ENCODE measurements at places on chromosomes 2 and 18.

GRCh38 chr18:54117853-54118773 is 106.4 kb downstream of the MBD2 start:
- no peak for DNase-seq

- DNase-seq: no peak
These were observed 163.1 kb downstream of the GFPT1 start for GRCh38 chr2:69223759-69224511.

DNA sequence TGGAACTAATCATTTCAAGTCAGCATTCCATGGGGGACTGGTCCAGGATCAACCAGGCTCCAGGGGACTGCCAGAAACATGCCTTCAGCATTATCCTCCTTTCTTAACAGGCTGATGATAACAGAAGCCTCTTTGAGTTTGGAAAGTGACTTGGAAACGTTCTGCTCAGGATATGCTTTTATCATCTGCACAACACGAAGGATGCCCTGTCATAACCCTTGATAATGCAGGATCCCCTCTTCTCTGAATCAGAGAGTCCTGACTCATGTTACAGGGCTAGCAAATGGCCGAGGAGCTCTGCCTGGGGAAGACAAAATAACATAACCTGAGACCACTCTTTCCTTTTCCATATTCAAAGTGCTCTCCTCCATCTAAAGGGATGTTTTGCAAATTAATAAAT is 6.7 kb downstream of the SCYGR3 start:
- DNase-seq: no peak

GRCh38 chr2:42904576-42904876 is 112.1 kb upstream of the HAAO start:
- no peak for DNase-seq

GRCh38 chr2:20110876-20111275 is 59.4 kb upstream of the LAPTM4A start:
- DNase-seq: no peak

DNA sequence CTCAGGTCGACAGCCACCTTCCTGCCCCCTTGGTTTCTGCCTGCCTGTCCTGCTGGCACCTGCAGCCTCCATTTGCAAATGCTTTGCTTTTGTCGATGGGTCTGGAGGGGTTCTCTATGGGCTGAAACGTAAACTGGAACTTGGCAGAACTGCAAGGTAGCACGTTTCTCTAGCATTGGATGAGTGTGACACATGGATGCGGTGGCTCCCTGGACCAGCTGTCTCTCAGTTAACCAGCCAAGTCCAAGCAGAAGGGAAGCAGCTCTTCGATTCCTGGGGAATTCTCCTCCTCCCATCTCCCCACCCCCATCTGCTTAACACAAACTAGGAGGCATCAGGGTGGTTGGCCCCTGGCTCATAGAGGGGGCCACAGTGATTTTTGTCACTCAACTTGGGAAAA is 57.3 kb downstream of the ITGB1BP1 start:
- no peak for DNase-seq

DNA sequence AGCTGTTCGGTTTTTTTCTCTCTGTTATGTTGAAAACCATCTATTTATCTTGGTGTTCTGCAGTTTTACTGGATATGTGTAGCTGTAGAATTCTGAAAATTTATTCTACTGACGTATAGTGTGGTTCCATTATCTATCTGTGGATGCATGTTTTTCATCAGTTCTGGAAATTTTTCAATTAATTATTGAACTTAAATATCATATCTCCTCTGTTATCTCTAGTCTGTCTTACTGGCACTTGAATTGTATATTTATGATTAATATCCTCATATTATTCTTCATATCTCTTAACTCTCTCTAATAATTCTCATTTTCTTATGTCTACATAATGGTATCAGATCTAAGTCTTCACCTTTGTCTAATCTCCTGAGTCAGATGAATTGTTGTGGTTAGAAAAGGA is 501.7 kb downstream of the STK39 start:
- no peak for DNase-seq

GRCh38 chr2:65377556-65378192 is 54.7 kb downstream of the SPRED2 start:
- DNase-seq: no peak

GRCh38 chr2:199589306-199589705 is 131.6 kb upstream of the SATB2 start:
- no peak for DNase-seq

GRCh38 chr2:215535125-215535668 is 99.3 kb upstream of the FN1 start:
- no peak for DNase-seq

DNA sequence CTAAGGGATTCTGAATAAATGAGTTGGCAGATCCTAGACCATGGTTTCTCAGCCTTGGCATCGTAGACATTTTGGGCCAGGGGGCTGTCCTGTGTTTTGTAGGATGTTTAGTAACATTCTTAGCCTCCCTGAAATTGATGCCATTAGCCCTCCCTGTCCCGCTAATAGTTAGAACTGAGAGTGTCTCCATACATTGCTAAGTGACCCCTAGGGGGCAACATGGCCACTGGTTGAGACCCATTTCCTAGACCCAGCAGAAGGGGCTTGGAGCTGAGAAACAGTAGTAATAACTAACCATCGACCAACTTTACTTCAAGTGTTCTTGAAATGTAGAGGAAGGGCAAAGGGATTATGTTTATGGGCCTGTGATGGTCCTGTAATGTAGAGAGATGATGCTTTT is 40.8 kb downstream of the KCMF1 start:
- DNase-seq: no peak

DNA sequence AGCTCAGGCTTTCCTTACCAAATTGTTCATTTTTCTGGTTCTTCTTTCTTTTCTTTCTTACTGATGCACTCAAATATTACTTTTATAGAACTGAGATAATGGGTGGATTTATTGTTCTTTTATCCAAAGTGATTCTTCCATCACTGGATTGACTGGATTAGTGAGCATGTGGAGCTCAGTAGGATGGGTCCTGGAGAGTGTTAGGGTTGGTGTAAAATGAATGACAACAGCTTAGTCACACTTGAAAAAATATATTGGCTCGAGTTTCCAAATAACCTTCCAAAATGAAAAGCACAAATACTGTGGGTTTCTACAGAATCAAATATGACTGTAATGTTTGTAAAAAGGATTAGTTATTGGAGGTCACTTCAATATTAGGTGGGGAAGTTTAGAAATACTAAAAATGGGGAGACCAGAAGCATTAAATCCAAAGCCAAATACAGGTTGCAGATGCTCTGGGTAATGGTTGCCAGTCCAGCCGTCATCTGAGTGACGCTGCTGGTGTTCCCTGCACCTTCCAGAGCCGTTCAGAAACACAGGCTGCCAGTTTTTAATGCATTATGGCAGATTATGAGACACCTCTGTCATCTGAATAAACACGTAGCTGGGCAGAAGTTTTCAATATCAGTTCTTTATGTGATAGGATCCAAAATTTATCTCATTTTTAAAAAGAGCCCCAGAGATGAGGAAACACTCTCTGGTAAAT is 294.8 kb upstream of the NRP2 start:
- no peak for DNase-seq

GRCh38 chr2:151189125-151189524 is 72.5 kb downstream of the RBM43 start:
- DNase-seq: no peak

- no peak for DNase-seq
These were observed 22.8 kb downstream of the WDFY1 start for GRCh38 chr2:223922308-223922707.

DNA sequence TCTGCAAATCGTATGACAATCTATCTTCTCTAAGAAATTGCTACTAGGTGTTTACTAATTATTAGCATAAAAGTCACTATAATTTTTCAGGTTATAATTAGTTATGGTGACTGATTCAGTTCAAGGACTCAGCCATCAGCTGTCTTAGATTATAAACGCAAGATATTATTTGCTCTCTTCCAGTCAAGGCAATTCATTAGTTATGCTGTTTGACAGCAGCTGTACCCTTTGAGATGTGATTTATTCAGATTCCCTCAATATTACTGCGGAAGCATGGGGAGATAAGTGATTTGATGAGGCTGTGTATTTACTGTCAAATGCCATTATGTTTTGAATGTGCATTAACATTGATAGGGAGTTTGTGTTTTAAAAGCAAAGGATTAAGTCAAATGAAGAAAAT is 558.9 kb upstream of the FSIP2 start:
- no peak for DNase-seq

DNA sequence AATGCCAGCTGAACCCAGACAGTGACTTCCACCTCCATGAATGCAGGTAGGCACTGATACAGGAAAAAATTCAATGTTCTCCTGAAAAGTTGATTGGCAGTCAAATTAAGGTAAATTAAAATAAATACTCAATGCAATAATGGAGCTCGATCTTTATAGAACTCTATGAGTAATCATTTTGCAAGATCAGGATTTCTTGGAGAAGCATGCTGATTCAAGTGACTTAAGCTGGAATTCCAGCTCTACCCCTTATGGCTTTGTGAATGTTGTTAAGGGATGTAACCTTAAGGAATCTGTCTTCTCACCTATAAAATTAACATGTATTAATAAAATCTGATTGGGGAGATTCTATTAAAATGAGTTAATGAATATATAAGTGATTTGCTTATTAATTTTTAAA is 145.1 kb downstream of the QPCT start:
- DNase-seq: no peak

DNA sequence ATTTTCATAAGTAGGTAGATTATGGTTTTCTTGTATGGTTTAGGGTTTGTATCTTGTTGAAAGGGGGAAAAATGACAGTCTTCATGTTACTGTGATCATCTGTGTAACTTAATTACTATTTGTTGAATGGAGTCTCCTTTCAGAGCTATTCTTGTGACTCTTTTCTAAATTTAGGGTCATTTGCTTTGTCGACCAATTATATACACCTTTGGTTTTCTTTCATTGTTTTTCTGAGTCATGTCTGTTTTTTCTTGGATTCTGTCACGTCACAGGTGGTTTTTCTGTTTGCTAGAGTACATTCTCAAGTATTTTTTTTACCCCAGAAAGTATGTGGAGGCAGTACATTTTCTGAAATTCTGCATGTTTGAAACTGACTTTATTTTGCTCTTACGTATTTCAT is 43.8 kb upstream of the DYSF start:
- no peak for DNase-seq

- DNase-seq: no peak
These were observed 767.7 kb upstream of the GCFC2 start for GRCh38 chr2:76478266-76479035.

GRCh38 chr2:227939271-227940027 is 68.0 kb downstream of the DAW1 start:
- no peak for DNase-seq

DNA sequence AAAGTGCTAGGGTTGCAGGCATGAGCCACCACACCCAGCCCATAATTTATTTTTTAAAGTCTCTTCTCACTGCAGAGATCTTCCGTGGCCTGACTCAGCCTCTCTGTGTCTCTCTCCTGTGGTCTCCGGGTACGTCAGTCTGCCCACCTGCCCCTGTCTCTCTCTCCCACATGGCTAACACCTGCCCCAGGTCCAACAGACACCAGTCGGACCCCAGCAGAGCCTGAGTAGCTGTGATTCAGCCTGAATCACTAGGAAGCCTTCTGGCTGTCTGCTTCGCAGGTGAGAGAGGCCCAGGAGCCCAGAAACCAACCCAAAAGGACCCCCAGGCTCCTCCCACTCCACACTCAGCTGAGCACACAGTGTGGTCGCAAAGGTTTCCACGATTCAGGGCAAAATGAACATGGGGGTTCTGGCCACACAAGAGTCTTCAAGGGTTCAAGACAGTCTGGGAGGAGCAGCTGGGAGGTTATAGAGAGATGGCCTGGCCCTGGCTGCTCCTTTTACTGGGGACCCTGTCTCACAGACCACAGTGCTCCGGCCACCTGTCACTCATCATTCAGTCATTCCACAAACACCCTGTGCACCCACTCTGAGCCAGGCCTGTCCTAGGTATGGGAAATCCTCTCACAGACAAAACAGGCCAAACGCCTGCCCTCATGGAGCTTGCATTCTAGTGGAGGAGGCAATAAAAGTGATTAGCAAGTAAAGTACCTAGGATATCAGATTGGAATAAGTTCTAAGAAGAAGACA is 8.6 kb downstream of the RUFY4 start:
- no peak for DNase-seq

GRCh38 chr18:13587001-13587400 is 139.4 kb downstream of the FAM210A start:
- no peak for DNase-seq

DNA sequence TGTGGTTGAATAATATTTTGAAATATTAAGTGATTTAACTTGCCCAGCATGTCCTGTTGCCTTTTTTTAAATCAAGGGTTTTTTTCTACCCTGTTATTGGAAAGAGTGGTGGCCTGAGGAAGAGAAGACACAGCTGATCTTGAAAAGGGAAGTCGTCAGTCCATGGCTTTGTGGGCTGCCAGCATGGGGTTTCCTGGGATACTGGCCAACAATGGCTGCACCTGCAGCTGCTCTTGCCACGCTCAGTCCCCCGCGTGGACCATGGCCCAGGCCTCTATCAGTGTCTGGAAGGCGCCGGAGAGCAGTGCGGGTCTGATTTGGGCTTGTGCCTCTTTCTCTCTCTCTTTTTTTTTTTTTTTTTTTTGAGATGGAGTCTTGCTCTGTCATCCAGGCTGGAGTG is 99.3 kb downstream of the ASB1 start:
- DNase-seq: no peak

GRCh38 chr2:7660816-7661215 is 743.6 kb downstream of the RNF144A start:
- no peak for DNase-seq

DNA sequence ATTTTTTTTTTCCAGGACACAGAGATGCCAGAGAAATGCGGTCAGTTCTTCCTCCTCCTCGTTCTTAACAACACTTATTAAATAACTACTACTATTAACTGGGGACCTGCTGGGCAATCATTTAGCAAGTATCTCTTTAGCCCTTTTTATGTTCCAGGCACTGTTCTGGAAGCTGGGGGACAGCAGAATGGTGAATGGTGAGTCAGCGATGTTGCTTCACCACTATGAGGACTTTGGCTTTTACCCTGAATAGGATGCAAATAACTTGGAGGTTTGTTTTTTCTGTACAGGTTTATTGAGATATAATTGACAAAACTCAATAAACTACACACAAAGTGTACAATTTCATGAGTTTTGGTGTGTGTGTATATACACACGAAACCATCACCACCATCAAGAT is 179.9 kb upstream of the MSH6 start:
- DNase-seq: no peak

DNA sequence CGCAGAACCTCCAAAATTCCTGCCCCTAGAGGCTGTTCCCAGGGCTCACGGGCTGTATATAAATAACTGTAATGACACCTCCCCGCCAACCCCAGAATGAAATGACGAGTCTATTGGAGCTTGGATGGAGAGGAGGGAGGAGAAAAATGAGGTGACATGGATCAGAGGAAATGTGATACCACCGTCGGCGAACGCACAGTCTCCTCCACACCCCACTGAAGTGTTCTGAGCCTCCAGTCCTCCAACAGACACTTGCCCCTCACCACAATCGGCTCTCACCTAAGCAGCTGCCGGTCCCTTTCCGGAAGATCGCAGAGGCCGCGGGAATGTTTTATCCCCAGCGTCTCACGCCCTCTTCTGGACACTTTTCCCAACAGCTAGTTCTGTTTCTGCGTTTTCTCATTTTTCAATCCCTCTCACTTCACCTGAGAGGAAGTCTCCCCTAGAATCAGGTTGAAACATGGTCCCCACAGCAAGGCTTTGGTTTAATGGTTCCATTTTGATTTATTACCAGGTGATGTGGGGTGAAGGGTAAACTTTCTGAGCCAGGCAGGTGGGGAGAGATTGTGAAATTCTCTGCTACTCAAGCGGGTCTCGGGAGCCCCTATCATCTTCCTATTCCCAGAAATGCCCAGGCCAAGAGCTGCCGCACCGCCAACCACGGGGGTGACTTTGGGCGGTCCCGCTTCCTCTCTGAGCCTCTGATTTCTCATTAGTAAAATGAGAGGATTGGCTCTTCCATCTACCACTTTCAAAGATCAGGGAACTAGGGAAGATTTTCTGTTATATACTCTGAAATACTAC is 9.1 kb upstream of the MYO5B start:
- DNase-seq: no peak

Data from activated T-helper 9 cell treated with anti-CD3 and anti-CD28 coated beads, Interleukin-2, amount 50 U/mL, for 16 hours (primary cell).